ENCODE measurements at places on chromosomes 11 and 22.

- DNase-seq, result no peak
Observed at GRCh38 chr11:62933285-62933684, 12.1 kb upstream of the CHRM1 start.

DNA sequence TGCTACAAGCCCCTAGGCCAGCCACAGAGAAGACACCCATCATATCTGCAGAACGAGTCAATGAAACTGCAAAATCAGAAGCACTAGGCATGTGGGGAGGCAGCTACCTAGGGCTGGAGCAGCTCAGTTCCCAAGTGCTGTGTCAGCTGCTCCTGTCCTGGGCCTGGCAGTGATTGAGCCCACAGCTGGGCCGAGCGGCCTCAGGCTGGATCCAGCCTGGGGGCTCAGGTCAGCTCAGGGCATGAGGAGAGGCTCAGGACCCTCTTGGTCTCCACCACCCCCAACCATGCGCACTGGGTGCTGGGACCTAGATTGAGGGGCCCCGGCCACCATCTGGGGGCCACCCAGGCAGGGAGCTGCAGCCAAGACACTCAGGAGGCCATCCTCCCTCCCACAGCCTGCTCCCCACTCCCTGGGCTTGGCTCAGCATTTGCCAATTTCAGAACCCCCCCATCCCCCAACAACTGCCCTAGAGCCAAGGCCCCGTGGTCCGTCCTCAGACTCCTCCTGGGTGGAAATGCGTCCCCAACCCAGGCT lies 2.4 kb upstream of the TNNT3 start:
- DNase-seq, result no peak

GRCh38 chr11:2311353-2312133 lies 9.7 kb downstream of the TSPAN32 start:
- no peak for DNase-seq

- no peak for DNase-seq
Observed at GRCh38 chr11:96337541-96338431, 5.2 kb downstream of the MAML2 start.

GRCh38 chr11:77503006-77503405 lies 29.1 kb upstream of the PAK1 start:
- DNase-seq, result no peak

GRCh38 chr11:47004595-47005033 lies 68.1 kb downstream of the CSTPP1 start:
- peak; percentile 25 for DNase-seq

- peak; percentile 42 for DNase-seq
Observed at GRCh38 chr11:36363361-36364268, 67.5 kb downstream of the PRR5L start.

- DNase-seq, result no peak
Observed at GRCh38 chr11:18472587-18472986, 16.9 kb downstream of the LDHAL6A start.

GRCh38 chr22:50304528-50305392 lies 2.7 kb downstream of the PLXNB2 start:
- no peak for DNase-seq

DNA sequence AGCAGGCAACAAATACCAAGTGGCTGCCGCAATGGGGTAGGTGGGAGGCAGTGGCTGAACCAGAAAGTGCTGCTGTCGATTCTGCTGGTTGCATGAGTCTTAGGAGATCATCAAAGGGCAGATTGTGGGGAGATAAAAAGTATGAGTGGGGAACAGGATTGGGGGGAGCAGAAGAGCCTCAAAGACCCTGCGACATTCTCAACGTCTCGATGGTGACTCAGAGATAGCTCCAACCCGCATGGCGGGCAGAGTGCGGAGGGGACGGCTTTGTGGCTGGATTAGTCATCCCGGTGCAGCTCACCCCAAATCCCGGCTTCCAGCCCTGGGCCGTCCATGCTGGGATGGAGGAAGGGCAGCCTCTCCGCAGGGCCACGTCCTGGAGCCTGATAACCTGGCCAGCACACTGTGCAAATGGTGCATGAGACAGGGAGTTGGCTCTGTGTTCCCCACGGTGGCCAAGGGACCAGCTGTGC lies 11.6 kb upstream of the RTN4R start:
- DNase-seq, result no peak

DNA sequence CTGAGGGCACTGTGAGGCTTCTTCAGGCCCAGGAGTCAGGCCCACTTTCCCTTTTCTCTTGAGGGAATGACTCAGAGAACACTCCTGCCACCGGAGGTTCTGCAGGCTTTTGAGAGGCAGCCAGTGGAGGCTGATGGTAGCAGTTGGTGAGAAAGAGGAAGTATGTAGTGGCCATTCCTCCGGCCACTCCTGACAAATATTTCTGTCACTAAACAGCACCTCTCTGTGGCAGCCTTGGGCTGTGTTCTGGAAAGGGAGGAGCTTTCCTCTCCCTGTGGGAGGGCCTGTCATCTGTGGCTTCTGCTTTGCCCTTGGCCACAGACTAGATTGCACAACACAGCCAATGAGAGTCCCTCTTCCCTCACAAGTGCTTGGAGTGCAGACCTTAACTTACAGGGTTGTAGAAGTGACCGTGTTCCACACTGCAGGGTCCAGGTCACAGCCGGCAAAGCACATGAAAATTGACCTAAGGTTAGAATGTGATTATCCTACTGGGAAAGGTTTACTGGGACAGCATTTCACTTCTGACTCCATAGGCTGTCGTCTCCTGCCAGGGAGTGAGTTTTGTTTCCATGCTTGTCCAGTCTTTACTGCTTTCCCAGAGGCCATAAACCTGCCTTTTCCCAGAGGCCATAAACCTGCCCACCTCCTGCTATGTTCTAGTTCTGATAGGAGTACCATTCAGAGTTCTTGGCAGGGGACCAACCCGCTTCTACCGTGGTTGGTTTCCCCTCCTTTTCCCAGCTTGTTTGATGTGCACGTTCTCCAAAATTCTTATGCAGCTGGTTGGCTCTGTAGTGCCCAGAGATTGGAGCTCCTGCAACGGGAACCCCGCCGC lies 33.3 kb downstream of the MARK2 start:
- peak; percentile 44 for DNase-seq

GRCh38 chr11:107898270-107898669 lies 30.0 kb upstream of the RAB39A start:
- peak; percentile 6 for DNase-seq

DNA sequence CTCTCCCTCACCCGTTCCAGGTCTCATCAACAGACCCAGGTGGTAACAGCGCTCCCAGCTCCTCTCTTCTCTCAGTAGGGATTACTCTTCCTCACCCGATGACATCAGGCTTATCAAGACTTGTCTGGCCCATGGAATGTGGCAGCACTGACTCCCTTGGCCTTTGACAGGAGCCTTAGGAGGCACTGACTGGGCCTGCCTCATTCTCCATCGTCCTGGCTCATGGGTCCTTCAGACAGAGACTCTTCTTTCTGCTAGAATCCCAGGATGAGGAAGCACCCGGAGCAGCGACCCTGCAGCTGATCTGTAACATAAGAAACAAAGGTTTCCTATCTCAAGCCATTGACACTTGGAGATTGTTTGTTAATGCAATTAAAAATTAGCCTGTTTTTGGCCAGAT lies 1063.6 kb downstream of the TBC1D22A start:
- DNase-seq, result no peak

- no peak for DNase-seq
Observed at GRCh38 chr11:119739975-119740374, 11.0 kb upstream of the NECTIN1 start.

GRCh38 chr11:13760115-13760514 lies 91.6 kb downstream of the FAR1 start:
- DNase-seq, result no peak

DNA sequence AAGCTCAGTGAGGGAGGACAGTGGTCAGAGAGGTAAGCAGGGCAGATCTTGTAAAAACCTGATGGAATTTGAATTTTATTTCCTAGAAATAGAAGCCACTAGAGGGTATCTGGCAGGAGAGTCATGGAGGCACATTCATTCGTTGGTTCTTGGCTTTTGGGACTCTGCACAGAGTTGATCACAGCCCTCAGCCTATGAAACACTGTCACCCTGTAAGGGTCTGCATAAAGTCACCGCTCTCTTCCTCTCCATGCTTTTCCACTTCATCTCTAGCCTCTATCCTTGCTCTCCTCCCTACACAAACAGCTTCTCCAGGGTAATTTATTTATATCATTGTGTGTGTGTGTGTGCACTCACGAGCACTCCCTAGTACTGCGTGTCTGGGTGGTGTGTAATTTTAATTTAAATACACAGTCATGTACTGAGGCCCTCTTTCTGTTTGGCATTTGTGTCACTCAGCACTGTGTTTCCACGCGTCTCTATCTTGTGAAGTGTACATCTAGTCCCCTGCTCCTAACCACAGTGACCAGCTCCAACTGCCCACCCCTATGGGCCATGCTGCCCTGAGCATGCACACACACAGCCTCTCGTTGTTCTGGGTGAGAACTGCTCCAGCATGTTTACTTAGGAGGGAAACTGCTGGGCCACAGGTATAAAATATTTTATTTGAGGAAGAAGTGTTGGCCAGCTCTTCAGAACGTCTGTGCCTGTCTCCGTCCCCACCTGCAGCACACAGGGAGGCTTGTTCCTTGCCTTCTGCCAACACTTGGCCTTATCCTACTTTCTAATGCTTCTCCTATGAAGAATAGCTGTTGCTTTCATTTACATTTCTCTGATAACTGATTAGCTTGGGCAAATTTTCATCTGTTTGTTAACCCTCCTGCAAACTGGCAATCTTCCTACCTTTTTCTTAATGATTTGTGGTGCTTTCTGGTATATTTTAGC lies 4.5 kb downstream of the KCNQ1OT1 start:
- no peak for DNase-seq

DNA sequence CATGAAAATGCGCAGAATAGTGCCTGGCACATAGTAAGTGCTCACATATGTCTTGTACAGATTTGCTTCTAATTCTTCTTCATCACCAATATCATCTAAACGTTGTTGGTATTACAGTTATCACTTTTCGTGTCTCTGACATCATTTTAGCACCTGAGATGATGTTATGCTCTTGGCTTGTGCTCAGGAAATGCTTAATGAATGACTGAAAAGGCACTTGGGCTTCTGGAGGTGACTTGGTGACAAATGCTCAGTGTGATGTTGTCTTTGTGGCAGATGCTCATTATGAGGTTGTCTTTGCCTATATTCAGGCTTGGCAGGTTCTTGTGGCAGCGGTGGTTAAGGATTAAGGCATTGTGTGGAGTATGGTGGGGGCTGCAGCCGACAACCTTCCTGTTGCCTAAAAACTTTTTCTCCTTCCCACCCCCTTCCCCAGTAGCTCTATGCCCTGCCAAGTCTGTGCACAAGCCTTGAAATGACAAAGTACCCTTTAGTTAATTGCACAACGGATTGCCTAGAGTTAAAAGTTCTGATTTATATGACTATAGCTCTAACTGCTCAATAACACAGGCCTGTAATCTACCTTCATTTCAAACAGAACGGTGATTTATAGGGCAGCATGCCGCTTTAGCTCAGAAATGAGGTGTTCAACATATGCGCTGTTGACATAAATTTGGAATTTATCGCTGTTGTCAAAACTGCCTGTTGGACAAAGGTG lies 82.5 kb downstream of the ZBTB16 start:
- DNase-seq, result no peak

DNA sequence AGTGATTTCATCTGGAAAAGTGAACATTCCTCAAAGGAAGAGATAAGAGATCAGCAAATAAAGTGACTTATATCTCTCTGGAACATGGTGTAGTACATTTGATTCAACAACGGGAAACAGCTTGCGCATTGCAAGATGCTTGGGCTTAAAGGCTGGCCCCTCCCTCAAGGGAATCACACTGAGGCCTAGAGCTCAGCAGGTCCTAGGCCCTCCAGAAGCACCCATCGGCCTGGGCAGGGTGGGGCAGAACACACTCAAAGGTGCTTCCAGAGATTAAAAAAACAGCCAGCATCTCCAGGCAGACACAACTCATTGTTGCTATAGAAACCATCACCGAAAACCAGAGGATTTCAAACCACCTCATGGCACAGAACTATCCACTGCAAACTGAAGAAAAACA lies 69.0 kb upstream of the ARFGAP3 start:
- no peak for DNase-seq

DNA sequence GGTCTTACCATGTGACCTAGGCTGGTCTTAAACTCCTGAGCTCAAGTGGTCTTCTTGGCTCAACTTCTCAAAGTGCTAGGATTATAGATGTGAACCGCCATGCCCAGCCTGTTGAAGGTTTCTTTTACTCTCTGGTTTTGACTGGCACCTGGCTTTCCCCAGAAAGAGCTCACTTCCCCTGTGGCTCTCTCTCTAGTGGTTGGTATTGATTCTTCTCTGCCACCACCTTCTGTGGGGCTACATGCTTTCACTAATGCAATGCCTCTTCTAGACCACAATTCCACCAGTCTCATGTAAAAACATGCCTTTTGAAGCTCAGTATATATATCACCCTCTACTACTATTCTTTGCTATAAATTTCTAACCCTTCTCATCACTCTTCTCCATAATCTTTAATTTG lies 67.2 kb downstream of the CCDC83 start:
- no peak for DNase-seq

DNA sequence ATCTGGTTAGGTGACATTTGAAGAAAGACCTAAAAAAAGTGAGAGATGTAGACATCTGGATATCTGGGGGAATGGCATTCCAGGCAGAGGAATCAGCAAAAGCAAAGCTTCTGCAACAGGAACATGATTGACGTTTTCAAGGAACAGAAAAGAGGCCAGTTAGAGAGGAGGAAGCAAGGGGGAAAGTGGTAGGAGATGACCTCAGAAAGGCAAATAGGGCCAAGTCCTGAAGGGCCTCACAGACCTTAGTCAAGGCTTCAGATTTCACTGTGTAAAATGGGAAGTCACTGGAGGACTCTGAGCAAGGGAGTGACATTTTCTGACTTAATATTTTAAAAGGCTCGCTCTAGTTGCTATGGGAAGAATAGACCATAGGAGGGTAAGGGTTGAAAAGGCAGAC lies 9.7 kb downstream of the DEUP1 start:
- DNase-seq, result no peak

GRCh38 chr11:131622193-131622592 lies 251.8 kb downstream of the NTM start:
- no peak for DNase-seq

DNA sequence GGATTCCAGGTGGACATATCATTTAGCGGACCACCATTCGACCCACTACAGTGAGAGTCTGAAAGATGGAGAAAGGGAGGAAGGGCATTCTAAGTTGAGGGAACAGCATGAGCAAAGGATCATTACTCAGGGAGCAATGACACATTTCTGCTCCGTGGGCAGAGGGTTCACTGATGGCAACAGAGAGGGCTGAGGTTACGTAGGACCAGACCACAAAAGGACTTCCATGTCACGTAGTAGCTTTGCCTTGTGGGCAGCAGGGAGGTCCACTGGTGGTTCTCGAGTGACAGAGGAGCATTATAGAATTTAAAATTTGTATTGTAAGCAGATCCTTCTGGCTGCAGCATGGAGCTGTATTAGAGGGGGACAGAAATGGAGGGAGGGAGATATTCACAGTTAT lies 109.7 kb upstream of the NAV2 start:
- no peak for DNase-seq

GRCh38 chr11:46183819-46184218 lies 62.6 kb upstream of the PHF21A start:
- no peak for DNase-seq

- DNase-seq, result no peak
Observed at GRCh38 chr11:84628871-84629620, 998.1 kb downstream of the DLG2 start.

- no peak for DNase-seq
Observed at GRCh38 chr22:38566726-38567504, 3.1 kb downstream of the DMC1 start.

GRCh38 chr11:108216988-108217387 lies 5.5 kb downstream of the NPAT start:
- DNase-seq, result no peak
